ENCODE measurements at places on chromosomes 1 and 21. TPM values are rescaled to one million over a fixed set of nuclear protein-coding genes. Genes with fewer than 3 reads are reported as not detected.

The BCL2L15 gene
- total RNA-seq = 187 TPM

The GUCA2A gene
- total RNA-seq = 2,096 TPM

The NTMT2 gene
- not detected for total RNA-seq

The OR2L3 gene
- total RNA-seq = not detected

The LYPLA2 gene
- total RNA-seq = 85.3 TPM

The S100A7A gene
- total RNA-seq = not detected

The KRTAP21-2 gene
- not detected for total RNA-seq

Measured in left colon (tissue), 2 donors.